Muscle of leg (tissue), 16 donors: ENCODE measurements at places on chromosomes 13 and 19. TPM values are rescaled to one million over a fixed set of nuclear protein-coding genes. Genes with fewer than 3 reads are reported as not detected.

The ZNF442 gene
- total RNA-seq: 4.7 TPM

The CCNE1 gene
- 18.0 TPM for total RNA-seq

GRCh38 chr13:62702502-62702901 lies 1286.9 kb upstream of the PCDH20 start:
- no peak overlapping the region for H3K4me3 ChIP-seq
- no peaks in the 10 kb centered on the region for H3K36me3 ChIP-seq
- DNase-seq: no peak
- H3K27ac ChIP-seq: no peak overlapping the region

GRCh38 chr13:28531845-28532387 lies 37.0 kb upstream of the FLT1 start:
- peak; percentile 8 for DNase-seq
- H3K36me3 ChIP-seq: no peaks in the 10 kb centered on the region
- peaks cover 63% of the 10 kb centered on the region for H3K27me3 ChIP-seq
- peak overlapping the region; percentile 47 for H3K27ac ChIP-seq
- peaks cover 14% of the 10 kb centered on the region for H3K4me1 ChIP-seq

GRCh38 chr13:30179597-30180276 lies 127.6 kb downstream of the KATNAL1 start:
- DNase-seq: no peak
- H3K4me3 ChIP-seq: no peak overlapping the region
- H3K27me3 ChIP-seq: no peaks in the 10 kb centered on the region

DNA sequence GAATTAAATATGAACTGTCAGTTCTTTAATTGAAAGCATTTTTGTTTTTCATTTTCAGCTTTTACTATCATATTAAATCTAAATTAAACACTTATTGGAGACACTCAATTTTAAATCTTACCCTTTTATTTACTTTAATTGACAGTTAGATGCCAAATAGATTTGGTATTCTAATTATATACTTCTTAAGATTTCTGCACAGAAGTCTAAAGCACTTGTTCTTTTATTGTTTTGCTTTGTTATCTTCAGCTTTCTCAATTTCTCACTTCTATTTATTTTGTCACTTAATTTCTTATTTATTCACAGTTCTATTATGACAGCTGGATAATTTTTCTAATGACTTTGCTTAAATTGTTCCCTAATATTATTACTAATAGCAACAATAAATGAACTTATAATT lies 1397.3 kb upstream of the MIR17HG start:
- no peak overlapping the region for H3K27ac ChIP-seq
- no peaks in the 10 kb centered on the region for H3K36me3 ChIP-seq
- H3K27me3 ChIP-seq: no peaks in the 10 kb centered on the region
- H3K4me3 ChIP-seq: no peak overlapping the region
- no peak for DNase-seq
- no peaks in the 10 kb centered on the region for H3K4me1 ChIP-seq
